ENCODE measurements at places on chromosomes 3 and 15.

- DNase-seq, result peak; percentile 1
Measured at GRCh38 chr3:38314112-38314763, 32.1 kb downstream of the SLC22A14 start.

GRCh38 chr3:78235841-78236240 lies 1195.9 kb downstream of the ROBO2 start:
- DNase-seq, result peak; percentile 16

DNA sequence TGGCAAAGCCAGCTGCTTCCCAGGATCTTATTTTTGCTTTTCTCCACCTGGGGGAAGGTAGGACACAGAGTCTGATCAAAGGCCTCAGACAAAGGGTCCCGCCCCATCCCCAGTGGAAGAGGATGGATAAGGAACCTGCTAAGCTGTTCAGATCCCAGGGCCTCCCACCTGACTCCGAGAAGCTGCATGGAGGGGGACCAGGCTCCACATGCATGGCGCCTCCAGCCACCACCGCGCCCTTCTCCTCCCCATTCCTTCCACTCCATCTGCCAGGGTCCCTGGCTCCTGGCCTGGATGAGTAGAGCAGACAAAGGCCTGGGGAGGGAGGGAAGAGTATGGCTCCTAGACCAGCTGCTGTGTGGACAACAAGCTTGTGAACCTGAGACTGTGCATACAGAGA lies 20.0 kb upstream of the CRABP1 start:
- no peak for DNase-seq

- DNase-seq, result peak; percentile 34
Measured at GRCh38 chr3:11583235-11583634, 60.5 kb downstream of the VGLL4 start.

DNA sequence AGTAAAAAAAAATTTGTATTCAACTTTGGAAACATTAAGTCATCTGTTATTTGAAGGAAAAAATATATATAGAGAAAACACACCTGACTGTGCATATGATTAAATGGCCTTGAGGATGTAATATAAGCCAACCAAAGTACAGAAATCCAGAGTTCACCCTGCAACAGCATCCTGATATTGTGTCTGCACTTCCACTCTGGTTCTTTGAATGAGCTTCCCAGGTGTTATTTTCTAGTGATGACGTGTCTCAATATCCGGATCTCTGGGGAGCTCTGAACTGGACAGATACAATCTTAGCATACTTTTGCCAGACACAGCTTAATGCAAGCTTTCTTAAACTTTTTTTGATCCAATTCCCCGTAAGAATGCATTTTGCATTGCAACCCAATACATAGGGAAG lies 19.5 kb upstream of the PIK3CB start:
- DNase-seq, result no peak

Data from EH (cell line).